Right atrium auricular region (tissue), 2 donors: ENCODE measurements at places on chromosomes 5 and 9. TPM values are rescaled to one million over a fixed set of nuclear protein-coding genes. Genes with fewer than 3 reads are reported as not detected.

GRCh38 chr5:157548513-157549282 lies 26.9 kb downstream of the ADAM19 start:
- H3K27me3 ChIP-seq, result no peaks in the 10 kb centered on the region
- H3K4me3 ChIP-seq, result no peak overlapping the region
- no peaks in the 10 kb centered on the region for H3K36me3 ChIP-seq
- peak overlapping the region; percentile 86 for H3K27ac ChIP-seq
- peaks cover 66% of the 10 kb centered on the region for H3K4me1 ChIP-seq

Gene LECT2
- total RNA-seq, result not detected

Gene SLC34A1
- not detected for total RNA-seq

Gene DMGDH
- 4.0 TPM for total RNA-seq

DNA sequence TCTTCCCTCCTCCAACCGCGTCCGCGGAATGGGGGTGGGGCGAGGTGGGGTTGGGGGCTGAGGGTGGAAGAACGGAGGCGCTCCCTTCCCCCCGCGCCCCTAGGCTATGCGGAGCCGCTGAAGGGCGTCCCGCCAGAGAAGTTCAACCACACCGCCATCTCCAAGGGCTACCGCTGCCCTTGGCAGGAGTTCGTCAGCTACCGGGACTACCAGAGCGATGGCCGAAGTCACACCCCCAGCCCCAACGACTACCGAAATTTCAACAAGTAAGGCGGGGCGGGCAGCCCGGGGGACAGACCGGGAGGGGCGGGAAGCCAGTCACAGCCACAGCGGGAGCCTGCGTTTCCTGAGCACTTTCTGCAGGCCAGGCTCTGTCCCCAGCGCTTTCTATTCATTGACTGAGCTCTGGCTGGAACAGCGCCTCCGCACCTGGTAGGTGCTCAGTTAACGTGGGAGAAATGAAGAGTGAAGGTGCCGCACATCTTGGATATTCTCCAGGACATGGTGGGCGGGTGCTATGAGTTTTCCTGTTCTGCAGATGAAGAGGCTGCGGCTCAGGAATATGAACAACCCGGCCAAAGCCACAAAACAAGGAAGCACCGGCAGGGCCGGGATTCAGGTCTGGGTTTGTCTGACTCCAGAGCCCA lies 11.3 kb downstream of the MYOZ3 start:
- H3K27me3 ChIP-seq, result no peaks in the 10 kb centered on the region
- H3K4me1 ChIP-seq, result no peaks in the 10 kb centered on the region
- peak overlapping the region; percentile 41 for H3K4me3 ChIP-seq
- H3K27ac ChIP-seq, result peak overlapping the region; percentile 60

GRCh38 chr9:131628459-131629225 lies 83.3 kb downstream of the PRRT1B start:
- H3K27me3 ChIP-seq, result no peaks in the 10 kb centered on the region
- peak overlapping the region; percentile 44 for H3K27ac ChIP-seq
- H3K4me3 ChIP-seq, result no peak overlapping the region
- H3K36me3 ChIP-seq, result peaks cover 4% of the 10 kb centered on the region
- peaks cover 4% of the 10 kb centered on the region for H3K4me1 ChIP-seq

Gene ITGA1
- total RNA-seq, result 26.8 TPM

- DNase-seq, result no peak
- no peaks in the 10 kb centered on the region for H3K27me3 ChIP-seq
- no peak overlapping the region for H3K4me3 ChIP-seq
- H3K27ac ChIP-seq, result no peak overlapping the region
- H3K36me3 ChIP-seq, result no peaks in the 10 kb centered on the region
- no peaks in the 10 kb centered on the region for H3K4me1 ChIP-seq
These were observed 2177.9 kb upstream of the C9orf72 start for GRCh38 chr9:29751226-29751625.

Gene KIAA0825
- total RNA-seq, result 4.3 TPM

DNA sequence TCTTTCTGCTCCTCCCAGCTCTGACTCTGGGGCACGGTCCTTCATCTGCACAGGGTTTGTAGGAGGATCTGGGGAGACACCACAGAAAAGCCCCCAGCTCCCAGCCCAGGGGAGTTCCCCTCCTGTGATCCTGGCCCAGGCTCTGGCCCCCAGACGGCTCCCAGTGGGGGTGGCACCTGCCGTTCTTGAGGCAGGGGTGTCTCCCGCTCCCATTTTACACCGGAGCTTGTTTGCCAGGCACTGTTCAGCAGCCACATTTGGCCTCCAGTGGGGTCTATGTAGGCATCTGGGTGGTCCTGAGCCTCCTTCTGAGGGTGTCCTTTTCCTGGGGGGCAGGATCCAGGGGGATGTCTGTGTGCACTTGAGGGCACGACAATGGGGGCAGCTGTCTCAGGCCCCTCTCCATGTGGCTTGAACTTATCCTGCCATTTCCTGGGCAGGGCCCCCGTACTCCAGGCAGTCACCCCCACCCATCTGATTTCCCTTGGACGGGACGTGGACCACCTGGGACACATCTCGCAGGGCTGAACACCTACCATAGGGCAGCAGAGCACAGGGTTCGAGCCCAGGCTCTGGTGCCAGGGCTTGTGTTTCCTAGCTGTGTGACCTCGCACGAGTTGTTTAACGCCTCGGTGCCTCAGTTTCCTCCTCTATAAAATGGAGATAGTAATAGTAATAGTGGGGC lies 275.0 kb upstream of the MVB12B start:
- no peaks in the 10 kb centered on the region for H3K4me1 ChIP-seq
- H3K4me3 ChIP-seq, result no peak overlapping the region
- no peaks in the 10 kb centered on the region for H3K27me3 ChIP-seq
- H3K27ac ChIP-seq, result no peak overlapping the region
- no peaks in the 10 kb centered on the region for H3K36me3 ChIP-seq
- no peak for DNase-seq

Gene GPR21
- total RNA-seq, result not detected

- no peaks in the 10 kb centered on the region for H3K27me3 ChIP-seq
- no peak overlapping the region for H3K27ac ChIP-seq
- no peaks in the 10 kb centered on the region for H3K4me1 ChIP-seq
- no peak for DNase-seq
- no peaks in the 10 kb centered on the region for H3K36me3 ChIP-seq
These were observed 65.1 kb upstream of the IQGAP2 start for GRCh38 chr5:76337953-76338451.

DNA sequence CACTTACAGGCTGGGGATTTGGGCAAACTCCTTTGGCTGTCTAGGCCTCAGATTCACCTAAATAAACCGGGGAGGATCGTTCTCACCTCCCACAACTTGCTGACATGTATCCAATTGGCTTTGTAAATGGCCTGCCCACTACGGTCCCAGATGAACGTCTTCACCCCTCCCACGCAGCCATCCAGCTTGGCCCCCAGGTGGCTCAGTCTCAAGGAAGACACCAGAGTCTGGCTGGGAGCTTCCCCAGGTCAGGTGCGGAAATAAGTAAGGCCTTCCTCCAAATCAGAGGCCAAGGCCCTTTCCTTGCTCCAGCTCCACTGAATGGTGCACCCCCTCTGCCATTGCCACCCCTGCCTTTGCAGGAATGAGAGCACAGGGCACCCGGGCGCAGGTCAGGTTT lies 11.4 kb downstream of the CIZ1 start:
- no peak overlapping the region for H3K27ac ChIP-seq
- H3K4me1 ChIP-seq, result no peaks in the 10 kb centered on the region
- no peak overlapping the region for H3K4me3 ChIP-seq
- H3K36me3 ChIP-seq, result peaks cover 80% of the 10 kb centered on the region
- DNase-seq, result no peak

GRCh38 chr5:33583332-33583731 lies 142.6 kb downstream of the TARS1 start:
- no peaks in the 10 kb centered on the region for H3K36me3 ChIP-seq
- no peak overlapping the region for H3K4me3 ChIP-seq
- no peak for DNase-seq
- H3K27me3 ChIP-seq, result no peaks in the 10 kb centered on the region
- no peak overlapping the region for H3K27ac ChIP-seq
- no peaks in the 10 kb centered on the region for H3K4me1 ChIP-seq

Gene ZNF883
- 3.8 TPM for total RNA-seq

DNA sequence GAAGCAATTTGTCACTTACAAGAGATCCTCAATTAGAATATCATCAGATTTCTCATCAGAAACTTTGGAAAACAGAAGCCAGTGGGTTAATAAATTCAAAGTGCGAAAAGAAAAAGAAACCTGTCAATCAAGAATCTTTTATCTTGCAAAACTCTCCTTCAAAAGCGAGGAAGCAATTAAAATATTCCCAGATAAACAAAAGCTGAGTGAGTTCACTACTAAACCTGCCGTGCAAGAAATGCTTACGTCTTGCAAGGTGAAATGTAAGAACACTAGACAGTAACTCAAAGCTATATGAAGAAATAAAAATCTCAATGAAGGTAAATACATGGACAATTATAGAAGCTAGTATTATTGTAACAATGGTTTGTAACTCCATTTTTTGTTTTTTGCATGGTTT lies 62.8 kb upstream of the IL33 start:
- no peak overlapping the region for H3K4me3 ChIP-seq
- no peaks in the 10 kb centered on the region for H3K4me1 ChIP-seq
- no peak overlapping the region for H3K27ac ChIP-seq
- H3K36me3 ChIP-seq, result no peaks in the 10 kb centered on the region
- H3K27me3 ChIP-seq, result no peaks in the 10 kb centered on the region
- no peak for DNase-seq

Gene FIBCD1
- total RNA-seq, result 0.20 TPM

Gene FOXD4L6
- total RNA-seq, result not detected

Gene GPR151
- not detected for total RNA-seq

DNA sequence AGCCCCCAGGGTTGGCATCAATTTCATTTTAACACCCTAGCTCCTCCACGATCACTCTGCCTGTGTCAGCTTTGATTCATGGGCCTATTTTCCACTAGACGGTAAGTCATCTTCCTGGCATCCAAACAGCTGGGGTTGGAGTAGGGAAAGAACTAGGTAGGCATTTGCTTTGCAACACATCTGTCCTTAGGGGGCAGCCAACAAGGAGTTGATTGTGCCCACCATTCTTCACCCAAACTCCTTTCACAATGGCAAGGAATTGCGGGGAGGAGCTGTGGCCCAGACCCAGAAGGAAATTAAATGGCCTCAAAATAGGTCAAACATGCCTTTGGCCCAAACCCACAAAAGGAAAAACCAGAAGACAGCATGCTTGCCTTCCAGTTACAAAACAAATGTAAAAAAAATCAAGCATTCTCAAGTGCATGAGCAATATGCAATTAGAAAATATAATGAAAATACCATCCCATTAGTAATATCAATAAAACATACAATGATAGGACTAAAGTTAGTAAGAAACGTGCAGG lies 71.8 kb downstream of the NRG2 start:
- no peaks in the 10 kb centered on the region for H3K27me3 ChIP-seq
- no peak for DNase-seq
- no peaks in the 10 kb centered on the region for H3K4me1 ChIP-seq
- no peak overlapping the region for H3K4me3 ChIP-seq
